Inflammatory macrophage (primary cell): ENCODE measurements at places on chromosomes 11 and 22.

DNA sequence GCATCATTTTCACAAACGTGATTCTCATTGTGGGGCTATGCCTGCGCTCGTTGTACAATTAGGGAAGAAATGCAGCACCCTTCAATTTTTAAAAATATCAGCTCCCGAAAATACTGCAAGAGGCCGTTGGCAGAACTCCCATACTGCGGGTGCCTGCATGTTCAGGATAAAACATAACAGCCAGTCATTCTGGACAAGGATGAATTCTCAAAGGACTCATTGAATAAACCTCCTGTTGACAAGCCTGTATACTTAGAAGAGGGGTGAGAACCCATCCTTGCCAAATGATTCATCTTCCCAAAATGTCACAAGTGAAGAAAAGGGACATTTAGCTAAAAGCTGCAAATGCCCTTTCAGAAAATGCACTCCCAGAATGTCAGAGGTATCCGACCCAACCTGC is 141.9 kb downstream of the CSNK2A3 start:
- DNase-seq, result no peak

DNA sequence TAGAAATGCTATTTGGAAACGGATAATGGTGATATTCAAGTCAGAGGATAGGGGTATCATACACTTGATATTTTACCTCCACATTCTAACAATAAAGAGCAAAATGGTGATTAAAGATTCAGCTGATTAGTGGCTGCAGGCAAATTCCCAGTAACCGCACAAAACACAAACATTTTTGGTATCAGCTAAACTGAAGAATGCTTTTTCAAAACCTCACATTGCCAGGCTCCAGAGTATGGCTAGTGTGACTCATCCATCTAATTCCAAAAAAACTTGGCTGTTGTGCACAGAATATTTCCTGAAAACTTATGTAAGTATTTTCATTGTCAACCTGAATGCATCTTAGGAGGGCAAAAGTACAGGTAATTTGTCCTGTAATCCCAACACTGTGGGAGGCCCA is 10.9 kb downstream of the SRPRA start:
- DNase-seq, result no peak

DNA sequence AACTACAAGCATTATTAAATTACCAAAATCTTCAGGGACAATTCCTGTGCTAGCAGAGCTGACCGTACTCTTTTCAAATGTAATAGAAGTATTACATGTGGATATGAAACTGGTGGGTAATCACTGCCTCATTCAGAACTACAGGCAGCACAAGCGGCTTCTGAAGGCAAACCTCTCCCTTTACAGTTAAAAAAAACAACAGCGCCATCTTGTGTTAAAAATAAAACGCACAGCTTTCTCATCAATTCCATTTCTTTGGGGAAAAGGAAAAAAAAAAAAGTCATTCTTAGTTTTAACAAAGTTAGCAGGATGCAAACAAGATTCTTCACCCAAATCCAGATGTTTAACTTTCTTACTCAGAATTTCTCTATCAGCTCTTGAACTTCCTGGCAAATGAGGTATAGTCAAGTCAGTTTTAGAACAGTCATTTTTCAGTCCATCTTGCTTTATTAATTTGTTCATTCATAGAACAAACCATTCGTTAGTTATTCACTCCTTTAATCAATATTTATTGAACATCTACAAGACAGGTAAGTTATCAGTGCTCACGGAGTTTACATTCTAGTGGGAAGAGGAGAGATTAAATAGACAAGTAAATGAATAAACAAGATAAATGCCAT is 331.8 kb upstream of the MPPED2 start:
- peak; percentile 86 for DNase-seq

DNA sequence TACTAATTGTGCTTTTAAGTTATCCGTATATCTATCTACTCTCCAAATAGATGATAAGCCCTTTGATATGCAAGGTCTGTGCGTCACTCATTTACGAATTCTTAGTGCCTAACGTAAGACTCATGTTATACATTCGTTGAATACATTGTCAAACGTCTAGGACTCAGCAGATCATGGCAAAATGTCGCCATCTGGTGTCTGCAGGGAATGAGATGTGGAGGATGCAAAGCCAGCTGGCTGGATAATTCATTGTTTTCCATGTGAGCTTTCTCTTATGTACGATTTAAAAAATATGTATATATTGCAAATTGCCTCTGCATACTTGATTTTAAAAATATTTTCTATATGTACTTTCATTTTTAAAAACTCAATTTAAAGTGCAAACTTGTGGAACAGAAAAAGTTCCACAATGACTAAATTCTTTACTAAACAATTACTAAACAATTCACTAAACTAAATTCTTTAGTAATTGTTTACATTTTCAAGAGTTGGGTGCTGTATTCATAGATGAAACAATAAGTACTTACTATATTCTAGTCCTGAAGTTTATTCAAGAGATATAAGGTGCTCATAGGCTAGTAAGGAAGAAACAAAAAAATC is 33.8 kb downstream of the ZNF202 start:
- peak; percentile 26 for DNase-seq

DNA sequence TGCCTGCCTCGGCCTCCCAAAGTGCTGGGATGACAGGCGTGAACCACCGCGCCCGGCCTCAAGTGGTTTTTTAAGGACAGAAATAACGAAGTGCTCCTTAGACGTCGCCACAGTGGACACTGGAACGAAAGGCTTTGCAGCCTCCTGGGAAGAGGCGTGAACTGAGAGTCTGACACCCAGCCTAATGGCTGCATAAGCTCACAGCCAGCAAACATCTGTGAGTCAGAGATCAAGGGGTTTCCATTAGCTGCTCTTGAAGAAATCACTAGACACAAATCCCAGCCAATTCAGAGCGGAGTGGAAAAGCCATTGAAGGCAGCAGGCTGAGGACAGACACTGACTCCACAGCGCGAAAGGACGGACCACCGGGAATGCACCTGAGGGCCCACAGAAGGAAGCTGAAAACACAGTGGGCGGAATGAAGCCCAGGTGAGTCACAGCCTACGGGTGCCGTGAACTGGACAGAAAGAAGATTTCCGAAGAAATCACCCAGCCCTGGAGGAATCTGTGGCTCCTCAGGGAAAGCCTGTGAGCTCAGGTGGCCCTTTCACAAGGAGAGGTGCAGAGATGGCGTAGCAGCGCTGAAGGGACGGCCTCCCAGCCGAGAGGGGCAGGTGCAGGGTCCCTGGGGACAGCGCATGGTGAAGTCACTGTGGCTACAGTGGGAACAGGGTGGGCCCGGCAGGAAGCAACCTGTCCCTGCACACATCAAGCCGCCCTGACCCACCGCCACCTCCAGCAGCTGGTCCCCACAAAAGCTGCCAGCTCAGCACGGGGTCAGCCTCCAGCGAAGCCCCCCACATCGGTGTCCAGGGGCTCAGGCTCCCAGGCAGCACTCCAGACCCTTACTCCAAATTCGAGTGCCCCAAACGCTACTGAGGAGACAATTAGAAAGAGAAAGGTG is 11.6 kb downstream of the LMNTD2 start:
- DNase-seq, result no peak

DNA sequence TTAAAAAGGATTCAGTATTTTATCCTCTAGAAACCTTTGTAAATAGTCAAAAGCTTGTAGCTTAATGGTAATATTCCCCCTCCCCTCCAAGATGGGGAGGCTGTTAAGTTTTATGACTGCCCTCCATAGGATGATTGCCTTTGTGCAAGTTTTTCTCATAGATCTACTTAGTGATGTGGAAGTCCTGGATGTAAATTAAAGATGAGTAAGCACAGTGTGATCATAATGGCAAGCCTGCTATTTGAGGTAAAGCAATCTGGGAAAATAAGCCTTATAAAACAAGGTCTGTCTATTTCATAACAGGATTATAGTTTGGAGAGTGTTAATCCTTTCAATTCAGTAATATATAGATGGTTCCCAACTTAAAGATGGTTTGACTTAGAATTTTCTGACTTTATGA is 216.3 kb downstream of the DDX10 start:
- DNase-seq, result no peak

- DNase-seq, result no peak
These were observed 2249.5 kb downstream of the LRRC4C start for GRCh38 chr11:39209981-39210380.

- no peak for DNase-seq
These were observed 136.5 kb downstream of the TRIM29 start for GRCh38 chr11:120001178-120002090.

GRCh38 chr22:23889620-23890019 is 4.6 kb upstream of the MIF start:
- no peak for DNase-seq

GRCh38 chr11:76392870-76393269 is 11.7 kb downstream of the GVQW3 start:
- DNase-seq, result peak; percentile 57
